Kidney (tissue), 22 donors: ENCODE measurements at places on chromosomes 5 and 9. TPM values are rescaled to one million over a fixed set of nuclear protein-coding genes. Genes with fewer than 3 reads are reported as not detected.
A peak's percentile ranks its signal among the peaks of the same experiment; 100 is the strongest.

- no peak for DNase-seq
- H3K4me1 ChIP-seq, result no peaks in the 10 kb centered on the region
- no peak overlapping the region for H3K27ac ChIP-seq
Measured at GRCh38 chr9:82443312-82443711, 454.7 kb downstream of the SPATA31D1 start.

GPR151 gene
- not detected for total RNA-seq

GPR150 gene
- total RNA-seq, result 0.16 TPM

- H3K36me3 ChIP-seq, result no peaks in the 10 kb centered on the region
- DNase-seq, result no peak
- no peak overlapping the region for H3K4me3 ChIP-seq
- no peak overlapping the region for H3K27ac ChIP-seq
- H3K4me1 ChIP-seq, result no peaks in the 10 kb centered on the region
- no peaks in the 10 kb centered on the region for H3K27me3 ChIP-seq
Measured at GRCh38 chr9:114516913-114517312, 11.6 kb upstream of the WHRN start.

DNA sequence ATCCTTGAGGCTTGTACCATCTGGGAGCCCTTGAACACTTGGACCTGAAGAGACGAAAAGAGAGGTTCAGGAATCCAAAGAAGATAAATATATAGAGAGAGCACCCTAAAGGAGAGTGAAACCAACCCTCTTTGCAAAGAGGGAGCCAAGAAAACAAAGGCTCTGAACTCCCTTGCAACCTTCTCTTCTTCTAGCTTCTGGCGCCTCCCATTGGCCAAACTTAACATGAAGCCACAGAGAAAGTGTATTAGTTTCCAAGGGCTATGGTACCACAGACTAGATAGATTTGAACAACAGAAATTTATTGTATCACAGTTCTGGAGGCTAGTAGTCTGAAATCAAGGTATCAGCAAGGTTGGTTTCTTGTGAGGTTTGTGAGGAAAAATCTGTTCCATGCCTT lies 175.1 kb downstream of the HCN1 start:
- H3K4me3 ChIP-seq, result no peak overlapping the region
- no peak overlapping the region for H3K27ac ChIP-seq
- no peaks in the 10 kb centered on the region for H3K36me3 ChIP-seq
- no peaks in the 10 kb centered on the region for H3K27me3 ChIP-seq
- no peaks in the 10 kb centered on the region for H3K4me1 ChIP-seq

OR2V1 gene
- total RNA-seq, result not detected

GRCh38 chr5:133247151-133247709 lies 195.4 kb downstream of the HSPA4 start:
- DNase-seq, result no peak
- no peaks in the 10 kb centered on the region for H3K27me3 ChIP-seq
- H3K36me3 ChIP-seq, result no peaks in the 10 kb centered on the region
- peaks cover 7% of the 10 kb centered on the region for H3K4me1 ChIP-seq
- no peak overlapping the region for H3K4me3 ChIP-seq

- H3K4me3 ChIP-seq, result no peak overlapping the region
- no peak overlapping the region for H3K27ac ChIP-seq
- no peak for DNase-seq
- H3K36me3 ChIP-seq, result no peaks in the 10 kb centered on the region
- no peaks in the 10 kb centered on the region for H3K4me1 ChIP-seq
Measured at GRCh38 chr5:176836811-176837706, 26.7 kb downstream of the UNC5A start.

OR1Q1 gene
- total RNA-seq, result not detected

GRCh38 chr5:96743805-96744204 lies 63.9 kb downstream of the ERAP1 start:
- peaks cover 6% of the 10 kb centered on the region for H3K36me3 ChIP-seq
- no peaks in the 10 kb centered on the region for H3K27me3 ChIP-seq
- no peak for DNase-seq
- no peak overlapping the region for H3K4me3 ChIP-seq
- no peak overlapping the region for H3K27ac ChIP-seq

DNA sequence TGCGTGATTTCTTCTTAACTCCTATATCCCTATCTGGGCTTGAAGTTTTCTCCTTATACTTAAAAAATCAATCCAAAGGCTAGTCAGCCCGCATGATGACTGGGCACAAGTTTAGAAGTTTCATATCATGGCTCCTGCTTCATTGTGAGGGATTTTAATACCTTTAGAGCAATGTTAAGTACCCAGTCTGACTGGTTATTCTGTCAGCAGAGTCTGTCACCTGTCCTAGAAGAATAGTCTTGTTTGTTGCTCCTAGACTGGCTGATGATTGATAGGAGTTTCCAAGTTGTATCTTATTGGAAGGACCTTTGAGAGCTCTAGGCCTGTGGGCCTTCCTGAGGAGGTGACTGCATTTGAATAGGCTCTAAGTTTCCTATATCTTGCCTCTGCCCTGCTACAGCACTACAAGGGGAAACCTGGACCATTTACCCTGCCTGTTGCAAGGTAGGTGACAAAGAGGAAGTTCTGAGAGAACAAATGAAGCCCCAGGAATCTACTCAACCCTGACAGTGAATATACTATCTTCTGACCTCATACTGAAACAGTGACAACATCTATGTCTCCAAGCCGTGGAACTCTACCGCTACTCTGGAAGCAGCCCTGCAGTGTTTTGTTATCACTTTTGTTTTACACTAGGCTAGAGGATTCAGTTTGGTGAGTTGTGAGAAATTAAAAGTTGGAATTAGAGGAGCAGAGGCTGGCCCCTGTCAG lies 66.5 kb downstream of the F2RL2 start:
- no peak overlapping the region for H3K27ac ChIP-seq
- no peak overlapping the region for H3K4me3 ChIP-seq
- no peak for DNase-seq
- no peaks in the 10 kb centered on the region for H3K36me3 ChIP-seq
- peaks cover 3% of the 10 kb centered on the region for H3K4me1 ChIP-seq
- no peaks in the 10 kb centered on the region for H3K27me3 ChIP-seq

GPX8 gene
- total RNA-seq, result 29.7 TPM

POU5F2 gene
- 1.8 TPM for total RNA-seq

DNM1 gene
- total RNA-seq, result 22.6 TPM

- H3K4me1 ChIP-seq, result no peaks in the 10 kb centered on the region
- no peak for DNase-seq
- H3K27ac ChIP-seq, result no peak overlapping the region
- no peak overlapping the region for H3K4me3 ChIP-seq
Measured at GRCh38 chr5:107118184-107119019, 552.3 kb downstream of the EFNA5 start.

CNTLN gene
- total RNA-seq, result 8.0 TPM

DNA sequence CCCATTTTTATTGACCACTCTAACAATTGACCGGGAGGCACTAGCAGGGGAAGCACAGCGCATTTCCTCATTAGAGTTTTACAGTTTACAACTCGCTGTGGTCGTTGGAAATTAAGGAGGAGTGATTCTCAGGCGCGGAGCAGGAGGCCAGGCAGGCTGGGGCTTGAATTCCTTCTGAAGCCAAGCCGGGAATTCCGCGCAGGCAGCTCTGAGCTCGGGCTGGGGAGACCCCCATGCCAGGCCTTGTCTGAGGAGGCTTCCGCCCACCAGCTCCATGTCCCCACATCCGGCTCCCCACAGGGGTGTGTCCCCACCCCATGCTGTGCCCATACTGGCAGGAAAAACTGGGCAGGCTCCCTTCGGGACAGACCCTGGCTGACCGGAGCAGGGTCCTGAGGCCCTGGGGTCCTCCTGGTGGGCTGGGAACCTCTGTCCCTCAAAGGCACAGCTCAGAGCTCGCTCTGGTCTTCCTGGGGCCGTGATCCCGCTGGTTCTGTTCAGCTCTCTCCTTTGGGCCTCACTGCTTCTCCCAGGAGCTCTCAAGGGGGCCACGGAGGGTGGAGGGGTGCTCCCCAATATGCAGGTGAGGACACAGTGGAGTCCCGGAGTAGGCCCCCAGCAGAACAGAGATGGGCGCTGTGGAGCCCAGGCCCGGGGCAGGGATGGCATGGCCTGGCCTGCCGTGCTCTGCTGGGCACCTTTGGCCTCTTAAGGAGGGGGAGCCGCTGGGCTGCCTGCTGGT lies 1.3 kb upstream of the NRARP start:
- no peaks in the 10 kb centered on the region for H3K36me3 ChIP-seq
- H3K4me3 ChIP-seq, result peak overlapping the region; percentile 7
- peaks cover 23% of the 10 kb centered on the region for H3K4me1 ChIP-seq
- peak; percentile 82 for DNase-seq
- no peaks in the 10 kb centered on the region for H3K27me3 ChIP-seq
- peak overlapping the region; percentile 51 for H3K27ac ChIP-seq

DNA sequence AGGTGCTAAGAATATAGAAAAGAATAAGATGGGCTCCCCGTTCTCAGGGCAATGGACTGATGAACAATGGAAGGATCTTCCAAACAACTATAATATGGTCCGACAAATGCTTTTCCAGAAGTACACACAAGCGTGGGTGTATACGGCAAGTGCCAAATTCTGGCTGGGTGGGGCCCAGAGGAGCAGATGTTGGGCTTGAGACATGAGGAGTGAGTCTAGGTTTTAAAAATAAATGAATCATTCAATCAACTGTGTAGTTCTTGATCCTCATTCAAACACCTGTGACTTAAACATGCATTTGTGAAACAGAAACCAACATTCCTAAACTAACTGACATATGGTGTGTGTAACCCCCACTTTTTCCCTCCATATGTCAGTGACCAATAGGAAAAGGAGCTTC lies 47.9 kb downstream of the MFAP3 start:
- no peaks in the 10 kb centered on the region for H3K36me3 ChIP-seq
- no peak for DNase-seq
- H3K4me3 ChIP-seq, result no peak overlapping the region
- H3K4me1 ChIP-seq, result no peaks in the 10 kb centered on the region

- no peaks in the 10 kb centered on the region for H3K27me3 ChIP-seq
- H3K4me1 ChIP-seq, result peaks cover 7% of the 10 kb centered on the region
- DNase-seq, result no peak
- no peak overlapping the region for H3K27ac ChIP-seq
- no peaks in the 10 kb centered on the region for H3K36me3 ChIP-seq
- no peak overlapping the region for H3K4me3 ChIP-seq
Measured at GRCh38 chr5:42569953-42570548, 146.8 kb downstream of the GHR start.

DNA sequence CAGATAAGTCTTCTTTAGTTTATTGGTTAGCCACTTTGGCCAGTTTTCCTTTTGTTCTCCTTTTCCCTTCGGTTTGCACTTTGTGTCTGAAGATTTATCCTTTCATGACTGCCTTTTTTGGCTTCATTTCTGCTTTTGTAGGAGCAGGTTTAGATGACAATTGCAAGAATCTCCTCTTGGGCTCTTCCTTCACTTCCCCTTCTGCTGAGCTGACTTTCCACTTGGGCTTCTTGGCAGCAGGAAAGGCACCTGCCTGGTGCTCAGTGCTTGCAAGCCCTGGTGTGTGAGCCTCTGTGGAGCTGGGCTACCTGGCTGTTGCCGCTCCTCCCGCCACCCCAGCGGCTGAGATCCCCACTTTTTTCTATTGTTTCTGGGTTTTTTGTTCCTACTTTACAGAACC lies 7.3 kb downstream of the CCDC112 start:
- H3K36me3 ChIP-seq, result no peaks in the 10 kb centered on the region
- H3K27ac ChIP-seq, result no peak overlapping the region
- H3K4me1 ChIP-seq, result no peaks in the 10 kb centered on the region
- DNase-seq, result no peak
- no peak overlapping the region for H3K4me3 ChIP-seq

PDLIM4 gene
- 47.0 TPM for total RNA-seq

DNA sequence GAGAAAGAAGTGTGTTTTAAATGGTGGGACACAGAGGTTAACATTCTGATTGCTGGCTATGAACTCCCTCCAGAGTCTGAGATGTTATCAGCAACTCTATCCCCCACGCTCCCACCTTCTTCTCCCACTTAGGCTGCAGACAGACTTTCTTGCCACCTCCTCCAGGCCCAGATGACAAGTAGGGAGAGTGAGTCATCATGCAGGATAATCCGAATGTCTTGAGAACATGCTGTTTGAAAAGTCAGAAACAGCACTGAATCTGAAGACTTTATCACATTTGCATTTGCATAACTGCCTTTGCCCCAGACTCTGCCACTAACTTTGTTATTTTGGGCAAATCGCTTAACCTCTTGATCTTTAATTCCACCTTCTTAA lies 139.8 kb downstream of the ESM1 start:
- no peaks in the 10 kb centered on the region for H3K27me3 ChIP-seq
- H3K4me3 ChIP-seq, result no peak overlapping the region
- H3K36me3 ChIP-seq, result no peaks in the 10 kb centered on the region
- no peaks in the 10 kb centered on the region for H3K4me1 ChIP-seq
- H3K27ac ChIP-seq, result no peak overlapping the region
- no peak for DNase-seq

- H3K27ac ChIP-seq, result no peak overlapping the region
- no peaks in the 10 kb centered on the region for H3K27me3 ChIP-seq
- DNase-seq, result no peak
- no peaks in the 10 kb centered on the region for H3K4me1 ChIP-seq
- H3K36me3 ChIP-seq, result no peaks in the 10 kb centered on the region
Measured at GRCh38 chr5:60256546-60256945, 363.0 kb upstream of the PDE4D start.

GRCh38 chr9:129606161-129607026 lies 14.5 kb downstream of the C9orf50 start:
- peak overlapping the region; percentile 85 for H3K27ac ChIP-seq
- no peak overlapping the region for H3K4me3 ChIP-seq
- peak; percentile 79 for DNase-seq
- H3K27me3 ChIP-seq, result no peaks in the 10 kb centered on the region
- H3K36me3 ChIP-seq, result no peaks in the 10 kb centered on the region

C7 gene
- 849 TPM for total RNA-seq

GRCh38 chr5:113114559-113114958 lies 138.0 kb downstream of the DCP2 start:
- no peaks in the 10 kb centered on the region for H3K36me3 ChIP-seq
- no peak overlapping the region for H3K4me3 ChIP-seq
- no peaks in the 10 kb centered on the region for H3K4me1 ChIP-seq
- no peaks in the 10 kb centered on the region for H3K27me3 ChIP-seq
- H3K27ac ChIP-seq, result no peak overlapping the region

DNA sequence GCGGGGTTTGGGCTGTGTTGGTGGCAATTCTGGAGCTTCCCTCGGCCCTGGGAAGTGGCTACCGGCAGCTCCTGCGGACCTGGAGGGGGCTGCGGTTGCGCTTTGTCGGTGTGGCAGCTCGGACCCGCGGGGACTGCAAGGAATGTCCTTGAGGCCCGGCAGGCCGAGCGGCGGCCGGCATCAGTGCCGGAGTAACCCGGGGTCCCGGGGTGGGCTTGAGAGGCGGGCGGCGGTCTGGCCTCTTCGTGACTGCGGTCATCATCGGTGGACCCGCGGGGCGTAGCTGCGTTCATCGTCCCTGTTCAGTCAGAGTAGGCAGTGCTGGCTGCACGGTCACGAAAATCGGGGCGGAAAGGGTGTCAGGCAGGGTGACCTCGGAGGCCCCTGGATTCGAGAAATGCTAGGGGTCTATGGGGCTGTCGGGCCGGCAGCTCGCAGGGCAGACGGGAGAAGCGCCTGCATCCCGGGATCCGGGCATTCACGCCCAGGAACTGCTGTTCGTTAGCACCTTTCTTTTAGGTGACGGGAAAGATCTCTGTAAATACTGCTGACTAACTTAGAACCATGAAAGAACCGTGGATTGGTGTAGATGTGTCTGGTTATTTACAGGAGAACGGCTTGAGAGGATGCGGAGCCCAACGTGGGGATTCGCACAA lies 474 bp downstream of the HMGCR start:
- peak overlapping the region; percentile 88 for H3K27ac ChIP-seq
- no peaks in the 10 kb centered on the region for H3K27me3 ChIP-seq
- H3K4me1 ChIP-seq, result peaks cover 6% of the 10 kb centered on the region

TLE1 gene
- 52.5 TPM for total RNA-seq

- H3K4me1 ChIP-seq, result no peaks in the 10 kb centered on the region
- no peaks in the 10 kb centered on the region for H3K27me3 ChIP-seq
- no peak overlapping the region for H3K4me3 ChIP-seq
- no peak overlapping the region for H3K27ac ChIP-seq
- DNase-seq, result no peak
- no peaks in the 10 kb centered on the region for H3K36me3 ChIP-seq
Measured at GRCh38 chr5:82793808-82794419, 283.3 kb downstream of the TMEM167A start.
